ENCODE measurements at places on chromosomes 16 and 17. TPM values are rescaled to one million over a fixed set of nuclear protein-coding genes. Genes with fewer than 3 reads are reported as not detected.

The OMG gene
- not detected for total RNA-seq

The DHRS7C gene
- total RNA-seq, result not detected

The FBXO39 gene
- total RNA-seq, result 0.59 TPM

The TBC1D3I gene
- total RNA-seq, result 3.3 TPM

The CENPX gene
- total RNA-seq, result 86.9 TPM

The RCVRN gene
- total RNA-seq, result not detected

The FSCN2 gene
- 5.5 TPM for total RNA-seq

The SGCA gene
- not detected for total RNA-seq
